ENCODE measurements at places on chromosomes 7 and 10. TPM values are rescaled to one million over a fixed set of nuclear protein-coding genes. Genes with fewer than 3 reads are reported as not detected.
A peak's percentile ranks its signal among the peaks of the same experiment; 100 is the strongest.

GRCh38 chr7:45921699-45922519, 837 bp upstream of the IGFBP3 start:
- peaks cover 9% of the 10 kb centered on the region for H3K27me3 ChIP-seq
- no peak overlapping the region for H3K27ac ChIP-seq
- H3K4me1 ChIP-seq = peaks cover 42% of the 10 kb centered on the region

GRCh38 chr7:111990643-111991042, 215.6 kb downstream of the DOCK4 start:
- DNase-seq = no peak
- no peaks in the 10 kb centered on the region for H3K27me3 ChIP-seq
- no peak overlapping the region for H3K4me3 ChIP-seq
- H3K27ac ChIP-seq = no peak overlapping the region

DNA sequence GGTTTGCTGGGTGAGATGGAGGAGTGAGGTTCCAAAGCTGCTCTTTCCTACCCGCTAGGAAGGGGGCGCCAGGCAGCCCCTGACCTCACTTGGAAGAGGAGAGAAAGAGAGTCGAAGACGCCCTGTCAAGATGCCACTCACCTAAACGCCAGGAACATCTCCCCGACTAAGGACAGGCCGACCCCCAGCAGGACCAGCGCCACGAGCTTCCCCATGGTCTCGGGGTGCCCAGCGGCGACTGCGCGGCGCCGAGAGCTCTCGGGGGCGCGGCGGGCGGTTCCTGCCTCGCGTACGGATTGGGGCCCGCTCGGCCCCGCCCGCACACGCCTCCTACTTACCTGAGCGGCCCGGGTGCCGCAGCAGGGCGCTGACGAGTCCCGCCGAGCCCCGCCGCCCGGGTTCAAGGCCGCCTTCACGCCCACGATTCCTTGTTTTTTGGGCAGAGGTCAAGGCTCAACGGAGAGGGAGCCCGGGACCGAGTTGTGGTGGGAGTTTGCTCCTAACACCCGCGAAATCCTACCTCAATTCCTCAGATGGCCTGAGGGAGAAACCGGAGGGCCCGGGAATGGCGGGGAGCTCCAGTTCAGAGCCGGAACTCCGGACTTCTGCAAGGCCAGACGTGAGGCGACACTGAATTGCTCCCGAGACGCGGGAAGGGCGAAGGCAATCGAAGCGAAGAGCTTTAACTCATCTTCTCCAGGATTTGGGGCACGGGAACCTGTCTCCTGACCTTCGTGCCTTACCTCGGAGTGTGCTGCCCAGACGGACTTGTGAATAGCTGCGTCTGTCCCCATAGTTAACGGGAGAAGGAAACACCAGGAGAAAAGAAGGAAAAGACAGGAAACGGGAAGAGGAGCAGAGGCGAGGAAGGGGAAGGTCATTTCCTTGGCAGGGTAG, at the start of gene PON3:
TSS of gene PON3 (minus strand) at position 240 of the 897 bp plus-strand sequence. CDS start at position 215, 25 bp downstream.
- H3K27me3 ChIP-seq = peaks cover 3% of the 10 kb centered on the region
- peaks cover 7% of the 10 kb centered on the region for H3K4me1 ChIP-seq
- DNase-seq = peak; percentile 12

- no peak overlapping the region for H3K4me3 ChIP-seq
- no peak overlapping the region for H3K27ac ChIP-seq
- DNase-seq = peak; percentile 60
- H3K36me3 ChIP-seq = no peaks in the 10 kb centered on the region
- H3K4me1 ChIP-seq = no peaks in the 10 kb centered on the region
These were observed 132.7 kb downstream of the ELAPOR2 start for GRCh38 chr7:86926732-86927131.

GRCh38 chr7:38273286-38273995, at the start of gene TARP:
TARP (minus strand) TSS chr7:38273636.
- no peaks in the 10 kb centered on the region for H3K27me3 ChIP-seq
- no peaks in the 10 kb centered on the region for H3K36me3 ChIP-seq
- no peak within 1 kb of the TSS for H3K27ac ChIP-seq
- no peak for DNase-seq
- no peak within 1 kb of the TSS for H3K4me3 ChIP-seq

DNA sequence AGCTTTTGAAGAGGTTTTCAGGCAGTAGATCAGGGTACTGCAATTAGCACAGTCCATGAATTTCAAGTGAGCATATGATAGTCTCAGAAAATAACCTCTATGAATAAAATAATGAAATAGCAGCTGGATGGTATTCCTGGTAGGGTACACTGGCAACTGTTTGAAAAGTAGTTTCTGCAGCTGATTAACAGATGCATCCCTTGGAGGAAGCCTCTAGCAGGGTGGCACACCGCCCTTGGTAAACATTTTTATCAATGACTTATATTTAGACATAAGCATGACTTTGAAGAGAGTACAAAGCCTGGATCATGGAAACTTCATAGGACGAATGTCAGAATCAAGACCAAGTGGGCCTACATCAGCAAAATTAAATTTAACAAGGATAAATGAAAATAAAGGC, 26.8 kb downstream of the WNT16 start:
- H3K27ac ChIP-seq = no peak overlapping the region
- no peaks in the 10 kb centered on the region for H3K4me1 ChIP-seq
- H3K36me3 ChIP-seq = peaks cover 11% of the 10 kb centered on the region

DNA sequence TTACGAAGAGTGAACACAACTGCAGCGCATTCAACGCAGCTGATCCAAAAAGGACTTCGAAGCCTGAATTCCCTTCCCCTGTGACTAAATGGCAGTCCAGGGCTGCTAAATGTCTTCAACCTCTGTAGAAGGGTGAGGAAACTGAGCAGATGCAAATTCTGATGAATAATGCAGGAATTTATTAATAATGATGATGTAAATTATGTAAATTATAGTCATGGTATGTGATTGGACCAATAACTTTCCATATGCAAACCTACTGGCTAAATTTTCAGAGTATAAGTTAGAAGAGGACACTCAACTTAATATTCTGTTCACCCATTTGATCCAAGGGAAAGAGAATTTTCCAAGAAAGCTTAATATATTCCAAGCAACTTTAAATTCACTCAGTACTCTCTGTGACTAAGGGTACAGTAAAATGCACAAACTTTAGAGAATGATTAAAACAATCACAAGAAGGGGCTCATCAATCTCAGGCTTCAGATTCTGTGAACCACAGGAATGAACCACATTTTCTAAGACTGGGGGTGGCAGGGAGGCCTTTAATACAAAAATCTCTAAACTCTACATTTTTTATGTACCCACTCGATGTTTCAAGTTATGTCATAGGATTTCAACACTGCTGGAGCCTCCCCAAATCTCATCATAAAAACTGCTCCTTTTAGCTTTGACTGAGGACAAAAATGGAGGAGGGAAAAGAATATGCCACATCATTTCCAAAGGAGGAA, 3.5 kb downstream of the FGFR2 start:
- peaks cover 7% of the 10 kb centered on the region for H3K27me3 ChIP-seq
- no peaks in the 10 kb centered on the region for H3K36me3 ChIP-seq
- DNase-seq = no peak
- H3K27ac ChIP-seq = no peak overlapping the region
- no peak overlapping the region for H3K4me3 ChIP-seq

- no peak for DNase-seq
- no peaks in the 10 kb centered on the region for H3K27me3 ChIP-seq
- H3K4me1 ChIP-seq = no peaks in the 10 kb centered on the region
- no peak overlapping the region for H3K27ac ChIP-seq
- peaks cover 18% of the 10 kb centered on the region for H3K36me3 ChIP-seq
- no peak overlapping the region for H3K4me3 ChIP-seq
These were observed 160.6 kb upstream of the AOAH start for GRCh38 chr7:36884910-36885309.

DNA sequence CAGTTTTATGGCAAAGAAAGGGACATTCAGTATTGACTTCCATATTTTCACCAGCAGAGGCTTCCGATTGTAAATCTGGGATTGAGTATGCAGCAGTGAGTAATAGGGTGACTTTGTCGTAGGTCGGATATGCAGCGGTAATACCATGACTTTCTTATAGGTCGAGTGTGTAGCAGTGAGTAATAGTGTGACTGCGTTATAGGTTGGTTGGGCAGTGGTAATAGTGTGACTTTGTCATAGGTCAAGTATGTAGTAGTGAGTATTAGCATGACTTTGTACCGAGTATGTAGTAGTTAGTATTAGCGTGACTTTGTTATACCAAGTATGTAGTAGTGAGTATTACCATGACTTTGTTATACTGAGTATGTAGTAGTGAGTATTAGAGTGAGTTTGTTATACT, 268.2 kb upstream of the ADARB2 start:
- H3K4me1 ChIP-seq = no peaks in the 10 kb centered on the region
- H3K4me3 ChIP-seq = no peak overlapping the region
- no peaks in the 10 kb centered on the region for H3K27me3 ChIP-seq
- no peaks in the 10 kb centered on the region for H3K36me3 ChIP-seq

DNA sequence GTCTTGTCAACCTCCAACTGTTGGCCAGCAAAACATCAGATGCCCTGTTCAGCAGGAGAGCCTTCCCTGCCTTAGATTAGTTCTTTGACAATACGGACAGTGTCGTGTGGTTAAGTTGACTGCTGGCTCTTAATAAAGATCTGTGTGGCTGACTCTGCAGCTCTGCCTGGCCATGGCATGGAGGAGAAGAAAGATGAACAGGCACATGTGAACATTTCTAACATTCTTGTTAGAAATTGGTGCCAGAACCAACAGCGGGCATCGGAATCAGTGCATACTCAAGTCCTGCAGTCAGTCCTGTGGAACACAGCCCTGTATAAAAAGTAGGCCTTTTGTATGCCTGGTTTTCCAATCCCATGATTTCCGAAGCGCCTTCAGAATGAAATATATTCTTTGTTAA, 455.6 kb downstream of the POM121L12 start:
- DNase-seq = no peak
- no peak overlapping the region for H3K27ac ChIP-seq

DNA sequence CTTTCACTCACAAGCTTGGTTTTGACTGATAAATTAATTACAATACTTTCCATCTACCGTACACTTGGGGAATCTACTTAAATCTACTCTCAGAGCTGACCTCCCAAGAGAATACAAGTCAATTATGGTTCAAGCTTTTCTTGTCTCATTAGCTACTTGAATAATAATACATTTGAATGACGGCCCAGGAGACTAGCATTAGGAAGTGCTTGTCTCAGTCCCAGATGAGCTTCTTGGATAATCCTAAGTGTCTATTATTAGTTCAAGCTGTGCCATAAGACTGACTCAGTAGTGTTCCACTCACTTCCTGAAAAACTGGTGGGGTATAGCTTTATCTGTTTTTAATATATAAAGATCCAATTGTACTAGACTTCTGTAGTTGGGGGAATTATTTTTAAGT, 100.2 kb downstream of the GNAT3 start:
- H3K27ac ChIP-seq = no peak overlapping the region
- no peak for DNase-seq
- no peak overlapping the region for H3K4me3 ChIP-seq
- H3K4me1 ChIP-seq = no peaks in the 10 kb centered on the region
- H3K27me3 ChIP-seq = no peaks in the 10 kb centered on the region

- peaks cover 3% of the 10 kb centered on the region for H3K4me1 ChIP-seq
- H3K27me3 ChIP-seq = no peaks in the 10 kb centered on the region
- DNase-seq = no peak
These were observed 180.4 kb downstream of the EXOC4 start for GRCh38 chr7:133433165-133433812.

GRCh38 chr7:26298472-26299058, 6.9 kb downstream of the SNX10 start:
- no peak overlapping the region for H3K4me3 ChIP-seq
- no peaks in the 10 kb centered on the region for H3K27me3 ChIP-seq
- no peak for DNase-seq
- H3K36me3 ChIP-seq = peaks cover 3% of the 10 kb centered on the region

GRCh38 chr7:116495736-116496135, 3.8 kb upstream of the CAV2 start:
- H3K27me3 ChIP-seq = peaks cover 15% of the 10 kb centered on the region
- no peaks in the 10 kb centered on the region for H3K36me3 ChIP-seq
- no peak overlapping the region for H3K27ac ChIP-seq
- DNase-seq = no peak

DNA sequence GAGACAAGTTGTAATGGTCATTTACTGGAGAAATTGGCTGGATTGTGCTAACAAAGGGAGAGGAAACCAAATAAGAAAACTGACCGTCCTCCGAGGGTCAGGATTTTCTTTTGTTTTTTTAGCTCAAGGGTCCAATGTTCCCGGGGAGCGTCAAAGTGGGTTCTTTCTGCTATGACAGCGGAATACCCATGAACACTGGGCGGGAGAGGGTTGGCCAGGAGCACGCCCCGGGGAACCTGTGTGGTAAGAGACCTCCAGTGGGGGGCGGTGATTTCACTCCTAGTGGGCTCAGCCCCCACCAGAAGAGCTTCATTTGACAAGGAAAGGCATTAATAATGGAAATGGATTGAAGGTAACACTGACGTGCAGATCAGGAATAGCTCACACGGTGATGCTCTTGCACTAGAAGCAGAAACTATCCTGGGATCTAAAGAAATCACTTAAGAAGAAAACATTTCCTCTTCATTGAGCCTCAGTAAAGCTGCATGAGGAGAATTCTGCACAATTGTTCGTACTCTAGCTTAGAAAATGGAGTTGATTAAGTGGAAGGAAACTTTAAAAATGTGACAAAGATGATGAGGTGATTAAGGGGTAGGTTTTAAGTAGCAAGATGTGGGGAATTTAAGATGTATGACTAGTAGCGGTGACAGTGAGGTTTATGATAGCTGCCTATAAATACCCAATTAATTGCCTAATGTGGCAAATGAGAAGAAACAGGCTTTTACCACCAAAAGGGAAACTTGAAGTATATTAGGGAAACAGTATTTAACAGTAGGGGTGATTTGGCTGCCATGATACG, 627.2 kb downstream of the SUGCT start:
- no peak overlapping the region for H3K4me3 ChIP-seq
- no peaks in the 10 kb centered on the region for H3K36me3 ChIP-seq
- H3K27me3 ChIP-seq = no peaks in the 10 kb centered on the region
- no peak overlapping the region for H3K27ac ChIP-seq
- H3K4me1 ChIP-seq = no peaks in the 10 kb centered on the region

- peaks cover 30% of the 10 kb centered on the region for H3K4me1 ChIP-seq
- DNase-seq = peak; percentile 64
- no peaks in the 10 kb centered on the region for H3K27me3 ChIP-seq
- no peak overlapping the region for H3K27ac ChIP-seq
- H3K4me3 ChIP-seq = no peak overlapping the region
- no peaks in the 10 kb centered on the region for H3K36me3 ChIP-seq
These were observed 20.3 kb upstream of the SFRP5 start for GRCh38 chr10:97791824-97792721.

GRCh38 chr10:90480466-90480865, 377.4 kb downstream of the HTR7 start:
- DNase-seq = no peak
- H3K4me3 ChIP-seq = no peak overlapping the region
- no peaks in the 10 kb centered on the region for H3K4me1 ChIP-seq
- no peaks in the 10 kb centered on the region for H3K27me3 ChIP-seq

Gene CRYGN
- 1.9 TPM for polyA plus RNA-seq

Gene CHAT
- polyA plus RNA-seq = not detected

Gene COL26A1
- polyA plus RNA-seq = not detected

Gene SLC25A28
- polyA plus RNA-seq = 19.4 TPM

Gene HECW1
- not detected for polyA plus RNA-seq

Gene OPTN
- polyA plus RNA-seq = 40.3 TPM

Gene LIPK
- polyA plus RNA-seq = not detected

Gene STK31
- not detected for polyA plus RNA-seq

Gene SEC23IP
- polyA plus RNA-seq = 58.9 TPM

Gene PLEKHS1
- polyA plus RNA-seq = not detected

Gene CCDC136
- polyA plus RNA-seq = not detected
